Mesangial cell (primary cell): ENCODE measurements at places on chromosomes 2 and 18. TPM values are rescaled to one million over a fixed set of nuclear protein-coding genes. Genes with fewer than 3 reads are reported as not detected.

The EPB41L3 gene
- total RNA-seq, result 15.0 and 25.4 TPM in 2 replicates

The LYG2 gene
- not detected in 2 replicates for total RNA-seq

The PSMA8 gene
- total RNA-seq, result not detected in 2 replicates

The LAMA3 gene
- 8.8 and 45.0 TPM in 2 replicates for total RNA-seq

The FAHD2A gene
- total RNA-seq, result 36.8 and 37.3 TPM in 2 replicates
